Fibroblast of lung (primary cell): ENCODE measurements at places on chromosomes 13 and 19. TPM values are rescaled to one million over a fixed set of nuclear protein-coding genes. Genes with fewer than 3 reads are reported as not detected.

DNA sequence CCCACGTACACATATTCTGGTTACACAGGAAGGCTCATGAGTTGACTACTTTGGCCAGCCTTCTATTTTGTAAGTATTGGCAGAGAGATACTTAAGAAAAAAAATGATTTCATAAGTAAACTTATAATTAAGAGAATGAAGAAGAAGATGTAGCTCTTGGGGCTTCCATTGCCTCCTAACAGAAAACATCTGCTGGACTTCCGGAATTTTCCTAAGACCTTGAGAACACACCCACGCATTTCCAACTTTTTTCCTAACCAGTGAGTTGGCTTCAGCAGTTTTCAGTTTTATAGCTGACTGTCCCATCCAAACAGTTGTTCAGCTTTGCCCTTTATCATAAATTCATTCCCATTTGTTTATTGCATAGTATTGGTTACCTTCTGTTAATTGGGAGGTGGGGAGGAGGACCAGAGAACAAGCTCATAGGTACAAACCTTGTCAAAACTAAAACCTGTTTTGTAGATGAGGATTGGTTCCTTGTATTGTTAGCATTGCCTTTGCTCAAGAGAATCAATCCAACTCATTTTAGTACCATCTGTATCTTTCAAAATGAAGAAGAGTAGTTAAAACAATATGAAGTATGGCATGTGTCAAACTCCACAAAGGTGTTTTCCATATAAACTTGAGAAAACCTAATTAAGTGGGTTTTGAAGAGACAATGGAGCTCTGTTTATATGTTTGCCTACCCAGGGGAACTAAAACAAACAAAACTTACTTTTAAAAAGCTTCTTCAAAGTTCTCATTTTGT lies 93.9 kb downstream of the COL4A2 start:
- peaks cover 44% of the 10 kb centered on the region for H3K4me1 ChIP-seq
- H3K4me3 ChIP-seq, result no peak overlapping the region
- DNase-seq, result peak; percentile 77
- H3K27ac ChIP-seq, result peak overlapping the region; percentile 49
- H3K36me3 ChIP-seq, result no peaks in the 10 kb centered on the region

DNA sequence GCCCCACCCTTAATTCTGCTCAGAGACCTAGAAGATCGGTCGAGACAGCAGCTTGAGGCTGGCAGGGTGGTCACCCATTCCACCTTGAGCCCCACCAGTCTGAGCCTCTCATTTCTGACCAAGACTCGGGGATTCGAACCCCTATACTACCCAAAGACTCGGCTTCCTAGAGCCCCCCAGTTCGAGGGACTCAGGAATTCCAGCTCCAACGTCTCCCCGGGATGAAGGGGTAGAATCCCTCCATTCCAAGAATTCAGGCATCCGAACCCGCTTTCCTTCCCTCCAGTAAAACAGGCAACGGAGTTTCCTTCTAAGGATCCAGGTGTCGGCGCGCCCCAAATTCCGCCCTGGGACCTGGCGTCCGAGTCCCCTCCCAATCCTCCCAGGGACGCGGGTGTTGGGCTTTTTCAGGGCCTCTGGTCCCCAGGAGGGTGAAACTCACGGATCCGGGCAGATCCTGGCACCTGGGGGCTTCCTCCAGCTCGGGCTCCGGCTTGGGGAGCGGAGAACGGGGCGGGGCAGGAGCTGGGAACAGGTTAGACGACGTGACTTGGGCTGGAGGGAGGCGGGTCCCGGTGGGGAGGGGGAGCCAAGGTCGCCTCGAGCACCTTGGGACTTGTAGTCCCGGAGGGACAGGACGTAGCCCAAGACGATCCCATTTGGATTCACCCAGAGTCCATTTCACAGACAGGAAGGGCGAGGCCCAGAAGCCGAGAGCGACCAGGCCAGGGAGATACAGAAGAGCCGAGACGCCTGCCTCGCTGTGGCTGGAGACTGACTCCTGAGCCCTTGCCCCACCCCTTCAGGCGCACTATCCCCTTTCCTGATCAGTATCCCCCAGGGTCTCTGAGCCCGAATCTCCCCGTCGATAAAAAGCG lies at the start of gene PPP1R13L:
Gene PPP1R13L (minus strand): TSS at position 513 of the 878 bp plus-strand sequence. CDS start 6,751 bp downstream, outside the sequence.
- no peaks in the 10 kb centered on the region for H3K27me3 ChIP-seq
- H3K4me1 ChIP-seq, result peaks cover 8% of the 10 kb centered on the region
- H3K4me3 ChIP-seq, result peak within 1 kb of the TSS; percentile 93
- H3K36me3 ChIP-seq, result no peaks in the 10 kb centered on the region
- DNase-seq, result peak; percentile 82

The MUC16 gene
- not detected in 2 replicates for polyA plus RNA-seq

GRCh38 chr19:33813391-33814101 lies 16.9 kb downstream of the KCTD15 start:
- H3K27ac ChIP-seq, result no peak overlapping the region
- H3K4me1 ChIP-seq, result no peaks in the 10 kb centered on the region
- no peaks in the 10 kb centered on the region for H3K36me3 ChIP-seq
- no peaks in the 10 kb centered on the region for H3K27me3 ChIP-seq

- no peaks in the 10 kb centered on the region for H3K27me3 ChIP-seq
- no peak for DNase-seq
- no peak overlapping the region for H3K27ac ChIP-seq
- H3K4me1 ChIP-seq, result no peaks in the 10 kb centered on the region
- no peak overlapping the region for H3K4me3 ChIP-seq
Observed at GRCh38 chr19:21466627-21467026, 38.8 kb upstream of the ZNF429 start.

- no peak overlapping the region for H3K4me3 ChIP-seq
- H3K36me3 ChIP-seq, result no peaks in the 10 kb centered on the region
- H3K27me3 ChIP-seq, result no peaks in the 10 kb centered on the region
Observed at GRCh38 chr13:112325920-112326645, 50.1 kb upstream of the SPACA7 start.

The GGACT gene
- 2.0 and 2.6 TPM in 2 replicates for polyA plus RNA-seq

GRCh38 chr19:38733493-38734175 lies 10.6 kb downstream of the CAPN12 start:
- peaks cover 4% of the 10 kb centered on the region for H3K4me1 ChIP-seq
- H3K36me3 ChIP-seq, result peaks cover 17% of the 10 kb centered on the region
- H3K4me3 ChIP-seq, result no peak overlapping the region
- no peak overlapping the region for H3K27ac ChIP-seq
- DNase-seq, result no peak

DNA sequence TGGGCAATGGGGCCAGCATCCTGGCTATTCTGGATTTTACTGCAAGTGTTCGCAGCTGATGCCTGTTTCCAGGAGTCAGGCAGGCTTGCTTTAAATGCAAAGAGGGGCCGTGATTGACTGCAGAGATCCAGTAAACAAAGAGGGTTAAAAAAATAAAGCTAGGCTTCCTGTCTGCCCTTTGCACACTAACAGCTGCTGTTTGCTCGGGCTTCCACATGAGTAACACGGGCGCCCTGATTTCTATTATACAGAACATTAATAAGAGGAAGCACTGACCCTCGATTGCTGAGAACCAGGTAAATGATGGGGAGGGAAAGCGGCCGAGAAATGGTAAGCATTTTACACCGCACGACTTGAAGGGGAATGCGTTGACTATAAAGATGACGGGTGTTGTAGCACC lies 254.2 kb upstream of the ZNF507 start:
- H3K4me3 ChIP-seq, result no peak overlapping the region
- no peak for DNase-seq
- H3K4me1 ChIP-seq, result no peaks in the 10 kb centered on the region
- no peak overlapping the region for H3K27ac ChIP-seq
- H3K36me3 ChIP-seq, result no peaks in the 10 kb centered on the region

DNA sequence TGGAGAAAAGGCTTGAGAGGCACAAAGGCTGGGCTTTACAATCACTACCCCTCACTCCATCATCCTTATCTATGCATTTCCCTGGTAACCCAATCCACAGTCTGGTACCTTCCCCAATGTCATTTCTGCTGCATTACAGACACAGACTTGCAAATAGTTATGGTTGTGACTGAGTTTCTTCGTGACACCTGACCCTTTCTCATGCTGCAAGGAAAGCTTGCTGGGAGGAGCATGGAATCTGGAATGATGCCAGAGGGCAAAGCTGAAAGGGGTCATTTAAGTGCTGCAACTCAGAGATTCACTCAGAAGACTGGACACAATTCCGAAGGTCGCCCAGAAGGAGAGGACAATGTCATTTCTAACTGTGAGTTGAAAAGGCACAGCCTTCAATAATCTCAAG lies at the start of gene LGALS16:
Gene LGALS16 (plus strand): TSS at position 301 of the 400 bp plus-strand sequence. CDS start 49 bp downstream, at position 350.
- no peak within 1 kb of the TSS for H3K27ac ChIP-seq
- H3K36me3 ChIP-seq, result no peaks in the 10 kb centered on the region
- H3K4me1 ChIP-seq, result no peaks in the 10 kb centered on the region
- H3K27me3 ChIP-seq, result no peaks in the 10 kb centered on the region
- no peak within 1 kb of the TSS for H3K4me3 ChIP-seq

The RAB8A gene
- polyA plus RNA-seq, result 104 and 128 TPM in 2 replicates

DNA sequence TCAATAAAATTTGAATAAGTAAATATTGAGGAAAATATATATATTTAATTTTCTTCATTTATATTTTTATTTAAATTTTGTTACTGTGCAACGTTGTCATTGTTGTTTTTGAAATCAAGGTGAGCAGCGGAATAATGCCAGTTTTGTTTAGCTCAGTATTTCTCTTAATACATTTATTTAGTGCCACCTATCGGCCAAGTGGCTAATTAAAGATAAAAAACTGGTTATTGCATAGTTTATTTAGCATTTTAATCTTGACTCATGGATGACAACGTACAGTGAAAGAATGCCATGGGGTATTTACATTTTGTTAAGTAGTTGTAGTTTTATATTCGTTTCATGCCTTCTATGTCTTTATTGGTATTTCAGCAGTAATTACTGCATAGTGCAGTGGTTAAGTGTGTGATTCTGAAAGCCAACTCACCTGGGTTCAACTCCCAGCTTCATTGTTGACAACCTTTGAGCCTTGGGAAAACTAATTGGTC lies 265.9 kb downstream of the MYO16 start:
- no peaks in the 10 kb centered on the region for H3K27me3 ChIP-seq
- H3K27ac ChIP-seq, result no peak overlapping the region
- DNase-seq, result peak; percentile 59
- H3K4me1 ChIP-seq, result no peaks in the 10 kb centered on the region
- H3K36me3 ChIP-seq, result no peaks in the 10 kb centered on the region

GRCh38 chr13:27372896-27373295 lies 51.5 kb upstream of the GTF3A start:
- H3K4me1 ChIP-seq, result no peaks in the 10 kb centered on the region
- H3K27ac ChIP-seq, result no peak overlapping the region
- H3K36me3 ChIP-seq, result no peaks in the 10 kb centered on the region
- H3K4me3 ChIP-seq, result no peak overlapping the region
- peaks cover 8% of the 10 kb centered on the region for H3K27me3 ChIP-seq

The NFIX gene
- polyA plus RNA-seq, result 35.7 and 75.9 TPM in 2 replicates

- peak; percentile 36 for DNase-seq
- H3K4me1 ChIP-seq, result peaks cover 26% of the 10 kb centered on the region
- peak overlapping the region; percentile 67 for H3K4me3 ChIP-seq
- peak overlapping the region; percentile 38 for H3K27ac ChIP-seq
- H3K36me3 ChIP-seq, result peaks cover 18% of the 10 kb centered on the region
Observed at GRCh38 chr19:1038978-1039645, 795 bp upstream of the ABCA7 start.

DNA sequence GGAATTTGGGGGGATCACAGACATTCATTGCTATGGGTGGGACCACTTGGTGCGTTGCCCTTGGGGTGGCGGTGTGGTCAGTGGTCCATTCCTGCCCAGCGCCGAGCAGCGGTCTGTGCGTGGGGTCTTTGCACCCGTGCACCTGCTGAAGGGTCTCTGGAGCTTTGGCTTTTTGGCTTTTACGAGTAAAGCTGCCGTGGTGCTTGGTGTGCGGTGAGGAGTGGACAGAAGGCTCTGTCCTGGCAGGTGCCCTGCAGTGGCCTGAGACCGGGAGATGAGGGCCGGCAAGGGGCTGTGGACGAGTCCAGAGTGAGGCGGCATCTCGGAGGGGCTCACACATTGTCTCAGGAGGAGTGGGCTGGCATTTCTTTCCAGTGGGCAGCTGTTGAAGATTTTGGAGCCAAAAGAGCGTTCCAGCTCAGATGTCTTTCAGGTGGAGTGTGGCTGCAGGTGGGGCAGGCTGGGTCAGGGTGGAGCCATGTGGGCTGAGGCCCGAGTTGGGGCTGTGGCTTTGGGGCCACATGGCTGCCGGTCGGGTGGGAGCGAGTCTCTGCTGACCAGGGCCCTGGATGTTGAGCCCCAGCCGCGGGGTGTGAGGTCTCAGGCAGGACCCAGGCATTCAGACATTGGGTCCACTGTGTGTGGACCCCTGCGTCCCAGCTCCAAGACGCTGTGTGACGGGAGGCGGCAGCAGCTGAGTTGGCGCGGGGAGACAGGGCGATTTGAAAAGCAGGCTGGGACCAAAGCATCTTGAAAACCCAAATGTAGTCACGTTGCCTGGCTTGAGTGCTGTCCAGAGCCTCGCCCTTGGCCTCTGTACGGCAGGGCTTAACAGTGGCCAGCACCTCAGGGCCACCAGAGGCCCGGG lies 11.7 kb downstream of the GNA11 start:
- no peaks in the 10 kb centered on the region for H3K27me3 ChIP-seq
- DNase-seq, result no peak
- no peak overlapping the region for H3K27ac ChIP-seq
- no peaks in the 10 kb centered on the region for H3K36me3 ChIP-seq
- H3K4me1 ChIP-seq, result no peaks in the 10 kb centered on the region
- no peak overlapping the region for H3K4me3 ChIP-seq

DNA sequence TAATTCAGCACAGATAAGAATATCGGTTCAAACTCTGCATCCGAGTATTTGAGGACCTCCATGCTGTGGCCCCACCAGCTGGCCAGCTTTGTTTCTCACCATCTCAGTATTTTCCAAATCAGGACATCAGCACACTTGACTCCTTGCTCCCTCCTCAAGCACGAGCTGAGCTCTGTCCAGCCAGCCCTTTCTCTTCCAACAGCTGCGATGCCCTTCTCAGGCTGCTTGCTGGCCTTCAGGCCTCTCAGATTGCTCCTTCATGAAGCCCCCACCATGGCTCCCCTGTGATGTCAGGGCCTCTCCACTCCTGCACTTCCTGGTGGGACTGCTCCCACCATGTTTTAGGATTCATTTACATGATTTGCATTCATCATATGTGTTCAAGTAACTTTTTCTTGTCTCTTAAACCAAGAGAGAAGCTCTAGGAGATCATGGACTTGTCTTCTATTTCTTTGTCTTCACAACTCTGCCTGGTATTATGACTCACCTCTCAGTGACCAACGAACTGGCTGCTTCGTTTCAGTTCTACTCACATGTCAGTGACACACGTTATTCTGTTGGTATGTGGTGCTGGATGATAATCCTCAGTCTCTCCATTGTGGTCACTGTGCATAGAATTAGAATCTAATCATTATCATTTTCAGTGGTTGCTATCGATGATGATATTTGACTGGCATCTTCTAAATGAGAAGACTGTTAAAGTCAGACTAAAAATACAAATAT lies 471.7 kb downstream of the EFNB2 start:
- H3K27me3 ChIP-seq, result no peaks in the 10 kb centered on the region
- peak; percentile 93 for DNase-seq
- no peaks in the 10 kb centered on the region for H3K4me1 ChIP-seq
- H3K36me3 ChIP-seq, result no peaks in the 10 kb centered on the region

GRCh38 chr13:24511019-24511815 lies 1.4 kb downstream of the PARP4 start:
- peak overlapping the region; percentile 88 for H3K4me3 ChIP-seq
- DNase-seq, result peak; percentile 97
- H3K36me3 ChIP-seq, result no peaks in the 10 kb centered on the region
- H3K27me3 ChIP-seq, result no peaks in the 10 kb centered on the region
- peak overlapping the region; percentile 92 for H3K27ac ChIP-seq
- H3K4me1 ChIP-seq, result peaks cover 3% of the 10 kb centered on the region

- H3K27ac ChIP-seq, result no peak overlapping the region
- no peaks in the 10 kb centered on the region for H3K4me1 ChIP-seq
- no peaks in the 10 kb centered on the region for H3K36me3 ChIP-seq
- H3K27me3 ChIP-seq, result peaks cover 4% of the 10 kb centered on the region
- peak; percentile 72 for DNase-seq
Observed at GRCh38 chr19:6126335-6126974, 9.0 kb upstream of the ACSBG2 start.
